ENCODE measurements at places on chromosomes 3 and 15.

DNA sequence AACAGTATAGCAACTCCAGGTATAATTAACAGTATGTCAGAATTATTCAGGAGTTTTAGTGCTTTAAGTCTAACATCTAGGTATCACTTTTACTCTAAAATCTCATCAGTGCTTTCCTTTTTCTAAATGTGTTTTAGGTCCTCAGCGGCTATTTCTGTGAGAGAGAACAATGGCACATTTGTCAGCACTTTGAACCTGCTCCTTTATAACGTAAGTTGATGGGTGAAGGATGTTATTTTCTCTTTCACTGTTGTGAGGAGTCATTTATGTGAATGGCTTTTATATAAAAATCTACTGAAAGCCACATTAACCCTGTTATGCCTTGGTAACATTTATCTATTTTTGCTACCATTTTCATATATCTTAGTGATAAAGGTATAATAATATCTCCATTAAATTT lies 22.8 kb downstream of the ZPLD1 start:
- no peak for ATAC-seq

DNA sequence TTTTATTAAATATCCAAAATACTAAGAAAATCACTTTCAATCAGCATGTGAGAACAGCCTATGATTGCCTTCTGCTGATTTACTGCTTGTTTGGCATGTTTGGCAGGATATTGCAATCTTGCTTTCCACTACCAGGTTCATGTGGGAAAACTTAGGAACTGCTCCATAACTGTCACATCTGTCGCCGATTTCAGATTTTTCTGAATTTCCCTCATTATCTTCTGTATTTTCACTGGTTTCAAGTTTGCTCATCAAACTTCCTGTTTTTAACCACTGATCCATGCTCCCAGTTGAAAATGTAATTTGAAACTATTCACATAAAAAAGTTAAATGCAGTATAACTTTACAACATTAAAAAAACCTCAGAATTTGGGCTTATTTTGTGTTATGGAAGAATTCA lies 93.0 kb downstream of the NFKBIZ start:
- ATAC-seq, result no peak

DNA sequence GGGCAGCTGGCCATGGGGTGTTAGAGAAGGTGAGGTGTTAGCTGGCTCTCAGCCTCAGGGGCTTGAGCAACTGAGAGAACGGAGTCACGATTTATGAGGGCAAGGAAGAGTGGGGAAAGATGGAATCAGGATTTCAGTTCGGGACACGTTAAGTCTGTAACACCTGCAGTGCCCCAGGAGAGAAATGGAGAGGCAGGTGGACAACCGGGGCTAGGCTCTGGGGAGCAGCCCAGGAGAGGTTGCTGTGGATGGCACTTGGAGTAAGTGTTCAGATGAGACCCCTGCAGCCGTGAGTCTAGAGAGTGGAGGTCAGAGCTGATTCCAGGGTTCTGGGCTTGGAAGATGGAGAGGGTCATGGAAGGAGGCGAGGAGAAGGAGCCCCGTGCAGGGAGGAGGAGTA lies 237.9 kb downstream of the OCA2 start:
- ATAC-seq, result no peak

- no peak for ATAC-seq
Measured at GRCh38 chr3:125079675-125080045, 23.9 kb upstream of the HEG1 start.

GRCh38 chr3:185680231-185680630 lies 94.1 kb downstream of the SENP2 start:
- ATAC-seq, result no peak

DNA sequence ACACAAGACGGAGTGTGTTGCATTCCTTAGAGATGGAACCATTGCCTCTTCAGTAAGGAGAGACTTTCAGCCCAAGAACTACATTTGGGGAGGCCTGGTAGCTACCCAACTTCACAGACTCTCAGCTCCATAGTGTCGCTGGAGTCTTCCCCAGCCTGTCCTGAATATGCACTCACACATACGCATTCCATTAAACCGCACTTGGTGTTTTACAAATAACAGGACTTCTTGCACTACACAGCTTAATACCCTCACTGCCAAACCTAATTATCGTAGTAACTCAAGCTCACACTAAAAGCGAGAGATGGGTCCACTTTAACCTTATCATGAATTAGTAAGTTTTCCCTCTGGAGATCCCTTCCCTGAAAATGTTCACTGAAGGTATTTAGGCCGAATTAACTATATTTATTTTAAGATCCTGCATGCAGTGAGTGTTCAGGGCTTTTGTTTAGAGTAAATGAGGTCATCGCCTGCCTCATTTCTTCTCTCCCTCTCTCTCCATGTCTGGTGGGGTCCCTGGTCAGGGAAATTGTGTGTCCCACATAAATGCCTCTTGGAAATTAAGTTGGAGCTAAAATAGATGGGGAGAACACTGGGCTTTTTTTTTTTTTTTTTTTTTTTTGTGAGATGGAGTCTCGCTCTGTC lies 171.9 kb downstream of the FAM43A start:
- no peak for ATAC-seq

- ATAC-seq, result no peak
Measured at GRCh38 chr15:73382115-73382514, 13.4 kb upstream of the HCN4 start.

GRCh38 chr3:62923066-62923465 lies 47.9 kb upstream of the CADPS start:
- no peak for ATAC-seq

DNA sequence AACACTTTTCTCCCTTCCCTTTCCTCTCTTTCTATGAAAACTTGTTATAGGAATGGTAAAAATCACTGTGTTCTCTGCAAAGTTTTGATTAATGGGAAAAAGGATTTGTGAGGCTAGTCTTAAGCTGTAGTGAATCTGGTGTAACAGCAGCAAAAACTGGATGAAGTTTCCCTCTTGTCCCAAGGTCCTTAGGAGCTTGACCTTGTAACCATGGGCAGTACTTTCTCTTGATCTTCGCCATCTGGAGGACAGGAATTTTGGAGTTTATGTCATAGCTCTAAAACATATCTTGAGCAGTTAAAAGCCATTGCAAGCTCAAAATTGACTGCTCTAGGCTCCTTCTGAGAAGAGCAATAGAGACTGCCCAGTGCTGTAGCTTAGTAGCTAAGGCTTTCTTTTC lies 56.5 kb upstream of the GPD1L start:
- no peak for ATAC-seq
